AG09319 (cell line): ENCODE measurements at places on chromosomes 12 and 14.

DNA sequence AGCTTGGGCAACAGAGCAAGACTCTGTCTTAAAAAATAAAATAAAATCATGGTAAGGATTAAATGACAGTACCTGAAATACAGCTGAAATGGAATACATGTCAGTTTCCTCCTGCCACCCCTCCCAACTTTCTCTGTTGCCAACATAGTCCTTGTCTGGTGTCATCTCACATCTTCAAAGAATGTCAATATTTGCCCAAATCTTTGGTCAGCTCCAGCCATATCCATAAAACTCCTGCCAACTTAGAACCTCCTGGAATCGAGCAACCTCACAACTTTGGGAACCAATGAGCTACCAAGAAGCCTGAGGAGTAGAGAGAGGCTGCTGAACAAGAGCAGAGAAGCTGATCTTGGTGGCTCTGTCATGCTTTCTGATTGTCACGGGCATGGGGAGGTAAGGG lies 10.8 kb upstream of the LRRC10 start:
- DNase-seq, result no peak

GRCh38 chr12:71476513-71476912 lies 36.9 kb downstream of the LGR5 start:
- DNase-seq, result peak; percentile 67

DNA sequence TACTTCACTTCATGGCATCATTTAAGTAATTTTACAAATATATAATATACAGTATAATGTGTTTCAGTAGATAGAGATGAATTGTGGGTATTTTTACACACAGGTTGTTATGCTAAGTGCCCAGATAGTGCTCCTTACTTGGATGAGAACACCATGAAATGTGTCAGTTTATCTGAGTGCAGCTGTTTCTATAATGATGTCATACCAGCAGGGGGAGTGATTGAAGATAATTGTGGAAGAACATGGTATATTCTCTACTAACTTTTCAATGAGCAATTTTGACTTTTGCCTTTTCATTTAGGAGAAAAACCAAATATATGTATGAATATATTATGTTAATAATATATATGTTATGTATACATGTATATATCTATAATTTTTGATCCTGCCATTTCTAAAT lies 221.6 kb downstream of the LRRK2 start:
- DNase-seq, result no peak

DNA sequence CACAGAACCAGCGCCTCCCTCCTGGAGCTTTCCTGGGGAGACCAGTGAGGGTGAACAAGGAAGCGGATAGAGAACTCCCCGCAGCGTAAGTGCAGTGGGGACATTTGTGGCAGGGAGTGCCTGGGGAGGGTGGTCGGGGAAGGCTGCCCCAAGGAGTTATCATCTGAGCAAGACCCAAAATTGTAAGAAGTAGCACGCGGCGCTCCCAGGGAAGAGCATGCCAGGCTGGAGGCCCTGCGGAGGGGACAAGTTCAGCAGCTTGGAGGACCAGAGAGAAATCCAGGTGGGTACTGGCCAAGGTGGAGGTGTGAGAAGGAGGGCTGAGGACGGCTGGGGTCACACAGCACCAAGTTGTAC lies 46.2 kb upstream of the RIMBP2 start:
- DNase-seq, result no peak

DNA sequence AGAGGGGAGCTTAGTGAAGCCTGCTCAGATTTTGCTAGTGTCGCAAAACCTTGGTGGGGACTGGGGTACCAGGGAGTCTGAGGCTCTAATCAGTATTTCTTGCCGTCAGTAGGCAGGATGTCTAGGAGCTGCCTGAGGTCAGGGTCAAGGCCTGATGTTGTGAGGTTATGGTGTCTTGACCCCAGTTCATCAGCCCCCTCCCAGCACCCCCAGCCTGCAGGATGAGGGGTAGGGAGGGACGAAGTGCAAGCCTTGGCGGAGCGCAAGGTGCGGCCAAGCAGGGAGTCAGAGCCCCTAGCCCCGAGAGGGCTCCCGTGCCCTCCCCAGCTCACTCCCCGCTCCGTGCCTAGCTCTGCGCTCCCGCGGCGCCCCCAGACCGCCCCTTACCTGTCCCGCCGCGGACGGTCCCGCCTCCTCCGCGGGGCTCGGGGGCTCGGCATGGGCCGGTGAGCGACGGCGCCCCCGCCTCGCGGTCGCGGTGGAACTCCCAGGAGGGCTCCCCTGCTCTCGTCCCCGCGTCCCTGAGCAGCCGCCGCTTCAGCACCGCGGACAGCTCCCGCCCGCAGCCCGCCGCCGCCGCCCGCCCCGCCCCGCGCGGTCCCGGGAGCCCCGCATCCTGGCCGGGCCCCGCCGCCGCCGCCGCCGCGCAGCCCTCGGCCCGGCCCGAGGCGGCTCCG lies 347 bp downstream of the SYNDIG1L start:
- DNase-seq, result no peak

- no peak for DNase-seq
Measured at GRCh38 chr12:40055228-40055579, 50.7 kb downstream of the SLC2A13 start.

DNA sequence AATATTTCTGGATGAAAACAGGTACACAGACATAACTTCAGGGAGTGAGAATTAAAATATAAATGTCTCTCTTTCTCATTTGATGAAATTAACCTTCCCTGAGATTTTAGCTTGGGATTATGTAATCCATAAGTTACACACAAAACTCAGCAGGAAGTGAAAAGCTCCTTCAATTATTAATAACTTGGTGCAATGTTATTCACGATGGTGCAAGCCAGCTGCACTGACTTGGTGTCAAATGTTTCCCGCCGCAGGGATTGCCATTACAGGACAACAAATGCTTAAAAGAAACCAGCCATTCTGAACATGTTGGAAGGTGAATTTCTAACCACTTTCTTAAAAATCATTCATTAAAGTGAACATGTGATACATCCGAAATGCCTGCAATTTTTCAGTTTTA lies 250.4 kb downstream of the FOXN3 start:
- no peak for DNase-seq
